Endodermal cell (in vitro differentiated cells): ENCODE measurements at places on chromosomes 12 and 14.
A peak's percentile ranks its signal among the peaks of the same experiment; 100 is the strongest.

DNA sequence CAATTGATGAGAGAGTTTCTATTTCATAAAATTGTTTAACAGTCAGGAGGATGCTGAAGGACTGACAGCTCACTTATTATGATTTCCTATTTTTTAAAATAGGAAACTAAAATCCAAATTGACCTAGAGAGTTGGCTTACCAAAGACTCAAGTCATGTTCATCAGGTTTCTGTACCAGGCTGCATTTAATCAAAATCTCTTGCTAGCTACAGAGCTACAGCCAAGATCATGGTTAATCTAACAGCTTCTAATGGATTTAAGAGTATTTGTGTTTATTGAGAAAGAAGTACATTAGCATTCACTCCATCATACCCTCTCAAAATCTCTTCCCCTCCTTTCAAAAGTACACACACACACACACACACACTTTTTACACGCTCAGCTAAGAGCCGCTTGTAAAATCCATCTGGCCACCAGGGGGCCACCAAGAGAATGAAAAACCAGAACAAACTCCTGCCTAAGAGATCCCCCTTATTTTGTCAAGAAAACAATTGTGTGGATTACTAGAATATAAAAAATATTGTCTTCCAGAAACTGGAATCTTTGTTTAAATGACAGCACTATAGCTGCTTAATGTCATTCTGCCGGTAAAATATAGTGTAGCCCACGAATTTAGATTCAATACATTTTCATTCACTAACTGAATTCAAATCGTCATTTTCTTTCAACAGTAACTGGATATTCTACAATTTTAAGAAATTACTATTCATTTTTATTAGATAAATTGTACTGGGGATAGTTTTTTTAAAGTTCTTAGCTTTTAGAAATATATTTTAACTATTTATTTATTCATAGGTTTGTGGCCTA lies 334.0 kb downstream of the BTG1 start:
- peak; percentile 94 for DNase-seq

- DNase-seq, result no peak
Observed at GRCh38 chr14:32313844-32314376, 15.2 kb upstream of the AKAP6 start.

DNA sequence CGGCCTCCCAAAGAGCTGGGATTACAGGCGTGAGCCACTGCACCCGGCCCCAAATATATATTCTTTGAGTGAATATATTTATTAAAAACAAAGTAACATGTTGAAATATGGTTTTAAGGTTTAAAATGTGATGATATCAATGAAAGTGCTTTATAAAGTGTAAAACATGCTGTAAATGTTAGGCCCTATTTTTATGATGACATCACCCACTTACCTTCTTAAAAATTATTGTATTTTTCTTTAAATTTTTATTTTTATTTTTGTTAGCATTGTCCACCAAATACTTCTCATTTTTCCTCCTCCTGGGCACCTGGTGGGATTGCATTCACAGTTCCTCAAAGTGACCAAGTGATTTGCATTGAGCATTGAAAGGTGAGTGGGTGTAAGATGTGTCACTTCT lies 152.6 kb upstream of the TBX3 start:
- DNase-seq, result no peak

- DNase-seq, result no peak
Observed at GRCh38 chr12:9731797-9732196, 1.1 kb downstream of the CLECL1 start.

- DNase-seq, result peak; percentile 76
Observed at GRCh38 chr12:52566847-52567291, 6.8 kb downstream of the KRT74 start.

DNA sequence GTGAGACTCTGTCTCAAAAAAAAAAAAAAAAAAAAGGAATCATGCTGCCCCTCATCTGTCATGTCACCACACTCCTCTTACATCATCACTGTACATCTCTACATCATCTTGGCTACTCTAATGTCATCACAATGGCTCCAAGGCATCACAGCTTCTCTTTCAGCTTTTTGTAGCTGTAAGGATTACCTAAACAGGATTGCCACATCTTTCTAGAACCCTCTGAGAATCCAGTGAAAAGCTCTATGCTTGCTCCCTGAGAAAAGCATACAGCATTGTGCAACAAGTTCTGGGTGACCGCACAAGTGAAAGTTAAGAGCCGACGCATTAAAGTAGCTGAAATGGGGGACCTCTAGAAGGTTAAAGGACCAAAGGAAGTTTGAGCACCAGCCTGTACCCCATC lies 272.5 kb downstream of the C12orf50 start:
- no peak for DNase-seq

GRCh38 chr12:78316631-78317468 lies 486.2 kb downstream of the NAV3 start:
- DNase-seq, result no peak

DNA sequence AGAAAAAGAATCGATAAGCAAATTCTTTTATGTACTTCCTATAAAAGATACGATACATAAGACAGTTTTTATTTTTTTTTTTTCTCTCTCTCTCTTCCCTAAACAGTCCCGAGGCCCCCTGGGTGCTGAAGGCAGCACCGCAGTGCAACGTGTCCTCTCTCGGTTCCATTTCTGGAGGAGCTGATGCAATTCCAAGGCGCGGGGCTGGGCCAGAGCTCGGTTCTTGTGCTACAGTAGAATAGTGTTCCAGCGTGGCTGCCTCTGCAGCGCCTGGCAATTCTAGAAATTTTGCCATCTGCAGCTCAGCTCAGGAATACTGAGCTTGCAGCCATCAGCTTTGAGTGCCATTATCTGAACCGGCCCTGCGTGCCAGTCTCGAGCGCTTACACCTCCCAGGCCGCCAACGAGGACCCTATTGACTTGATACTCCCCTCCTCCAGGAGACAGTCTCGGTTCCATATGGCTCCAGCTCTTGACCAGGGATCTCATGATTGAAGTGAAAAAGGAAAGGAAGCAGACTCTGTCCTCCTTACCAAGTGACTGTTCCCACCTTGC lies 630 bp downstream of the ALDH1L2 start:
- no peak for DNase-seq

DNA sequence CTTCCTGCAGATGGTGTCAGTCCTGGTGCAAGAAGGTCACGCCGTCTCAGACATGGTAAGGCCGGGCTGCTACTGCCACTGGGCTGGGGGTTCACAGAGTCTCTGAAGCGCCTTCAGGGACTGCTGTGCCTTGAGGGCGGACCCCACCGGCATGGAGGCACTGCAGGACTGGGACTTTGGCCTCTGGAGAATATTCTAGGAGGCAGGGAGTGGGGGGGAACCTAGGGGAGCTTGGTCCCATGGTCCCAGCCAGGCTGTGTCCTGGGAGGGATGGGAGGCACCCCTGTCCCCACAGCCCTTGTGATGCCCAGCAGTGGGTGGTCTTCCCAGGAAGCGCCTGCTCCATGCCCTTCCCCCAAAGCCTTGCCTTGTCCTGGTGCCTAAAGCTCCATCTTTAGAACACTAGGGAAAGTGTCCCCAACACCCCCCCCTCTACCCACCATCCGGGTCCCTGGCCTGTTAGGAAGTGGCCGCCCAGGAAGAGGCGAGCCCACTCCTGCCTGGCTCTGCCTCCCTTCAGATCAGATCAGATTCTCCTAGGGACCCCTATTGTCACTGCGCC lies 1.5 kb downstream of the AMN start:
- no peak for DNase-seq

- no peak for DNase-seq
Observed at GRCh38 chr12:28104903-28105864, 85.1 kb upstream of the CCDC91 start.

DNA sequence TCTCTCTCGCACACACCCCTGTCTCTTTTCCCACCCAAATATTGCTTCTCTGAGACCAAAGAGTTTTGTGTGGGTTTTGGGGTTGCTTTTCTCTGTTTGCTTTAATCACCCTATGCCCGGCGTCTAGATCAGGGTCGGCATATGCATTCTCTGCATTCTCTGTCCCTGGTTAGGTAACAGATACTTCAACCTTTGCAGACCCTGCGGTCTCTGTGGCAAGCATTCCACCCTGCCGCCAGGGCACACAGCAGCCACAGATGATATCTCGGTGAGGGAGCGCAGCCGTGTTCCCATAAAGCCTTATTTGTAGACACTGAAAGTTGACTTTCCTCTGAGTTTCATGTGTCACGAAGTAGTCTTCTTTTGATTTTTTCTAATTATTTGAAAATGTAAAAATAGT lies 110.4 kb upstream of the FZD10 start:
- DNase-seq, result no peak

- peak; percentile 51 for DNase-seq
Observed at GRCh38 chr12:113163030-113163360, 13.5 kb downstream of the CFAP73 start.

- DNase-seq, result no peak
Observed at GRCh38 chr14:31201111-31201510, 6.5 kb downstream of the HECTD1 start.
